ENCODE measurements at places on chromosomes 4 and X.

DNA sequence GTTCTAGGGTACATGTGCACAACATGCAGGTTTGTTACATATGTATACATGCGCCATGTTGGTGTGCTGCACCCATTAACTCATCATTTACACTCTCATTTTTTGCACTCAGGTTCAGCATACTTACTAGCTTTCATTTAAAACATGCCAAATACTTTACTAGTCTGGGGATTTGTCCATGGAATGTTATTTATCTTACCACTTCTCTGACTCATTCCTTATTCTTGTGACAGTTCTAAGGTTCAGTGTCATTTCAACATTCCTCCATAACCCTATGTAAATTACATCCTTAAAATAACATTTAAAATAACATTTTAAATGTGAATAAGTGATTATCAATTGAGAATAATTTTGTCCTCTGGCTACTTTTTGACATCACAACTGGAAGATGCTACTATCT lies 19.5 kb upstream of the SYTL5 start:
- no peak for DNase-seq

GRCh38 chr4:143188136-143189088 lies 3.7 kb downstream of the USP38 start:
- no peak for DNase-seq

GRCh38 chr4:87392183-87392582 lies 1.2 kb upstream of the HSD17B11 start:
- no peak for DNase-seq

DNA sequence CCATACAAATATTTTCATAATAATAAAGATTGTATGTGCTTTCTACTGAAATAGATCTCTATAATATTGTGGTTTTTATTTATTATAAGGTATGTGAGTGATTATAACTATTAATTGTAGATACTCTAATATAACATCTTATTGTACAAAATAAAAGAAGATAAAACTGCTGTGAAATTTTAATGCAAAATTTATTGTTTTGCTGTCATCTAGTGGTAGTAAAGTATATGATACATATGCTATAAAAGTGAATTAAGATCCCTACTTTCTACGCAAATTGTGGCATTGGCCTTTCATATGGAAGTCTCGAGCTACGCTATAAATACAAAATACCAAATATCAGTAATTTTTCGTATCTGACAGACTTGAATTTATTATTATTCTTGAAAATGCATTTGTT lies 19.3 kb downstream of the YIPF7 start:
- no peak for DNase-seq

- DNase-seq: no peak
These were observed 19.3 kb downstream of the JAKMIP1 start for GRCh38 chr4:6180841-6181631.

DNA sequence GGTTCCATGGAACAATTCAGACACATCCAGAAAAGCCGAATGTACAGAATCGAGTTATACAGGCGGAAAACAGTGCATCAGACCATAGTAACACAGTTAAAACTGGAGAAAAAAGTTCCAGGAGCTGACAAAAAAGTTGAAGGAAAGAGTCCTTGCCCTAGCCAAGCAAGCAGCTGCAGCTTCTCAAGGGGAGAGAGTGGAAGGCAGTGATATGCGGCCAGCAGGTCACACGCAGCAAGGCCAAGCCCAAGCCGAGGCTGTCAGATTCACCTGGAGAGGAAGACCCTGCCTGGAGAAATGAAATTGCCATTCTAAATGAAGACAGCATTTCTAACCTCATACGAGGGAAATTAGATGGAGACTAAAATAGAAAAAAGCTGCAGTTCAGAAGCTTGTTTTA lies 55.8 kb downstream of the RGS12 start:
- DNase-seq: no peak

GRCh38 chr4:129239088-129239487 lies 143.1 kb downstream of the C4orf33 start:
- DNase-seq: no peak

GRCh38 chr4:86894455-86894854 lies 2.2 kb upstream of the C4orf36 start:
- no peak for DNase-seq

DNA sequence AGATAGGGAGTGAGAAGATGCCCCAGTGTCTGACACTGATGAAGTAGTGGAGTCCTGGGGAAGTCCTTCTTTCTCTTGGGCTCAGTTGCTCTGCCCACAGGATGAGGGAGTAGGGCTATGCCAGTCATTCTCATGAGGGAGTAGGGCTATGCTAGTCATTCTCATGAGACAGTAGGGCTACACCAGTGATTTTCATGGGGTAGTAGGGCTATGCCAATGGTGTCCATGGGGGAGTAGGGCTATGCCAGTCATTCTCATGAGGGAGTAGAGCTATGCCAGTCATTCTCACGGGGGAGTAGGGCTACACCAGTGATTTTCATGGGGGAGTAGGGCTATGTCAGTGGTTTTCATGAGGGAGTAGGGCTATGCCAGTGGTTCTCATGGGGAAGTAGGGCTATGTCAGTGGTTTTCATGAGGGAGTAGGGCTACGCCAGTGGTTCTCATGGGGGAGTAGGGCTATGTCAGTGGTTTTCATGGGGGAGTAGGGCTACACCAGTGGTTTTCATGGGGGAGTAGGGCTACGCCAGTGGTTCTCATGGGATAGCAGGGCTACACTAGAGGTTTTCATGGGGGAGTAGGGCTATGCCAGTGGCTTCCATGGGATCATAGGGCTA lies 43.3 kb upstream of the SOD3 start:
- no peak for DNase-seq

DNA sequence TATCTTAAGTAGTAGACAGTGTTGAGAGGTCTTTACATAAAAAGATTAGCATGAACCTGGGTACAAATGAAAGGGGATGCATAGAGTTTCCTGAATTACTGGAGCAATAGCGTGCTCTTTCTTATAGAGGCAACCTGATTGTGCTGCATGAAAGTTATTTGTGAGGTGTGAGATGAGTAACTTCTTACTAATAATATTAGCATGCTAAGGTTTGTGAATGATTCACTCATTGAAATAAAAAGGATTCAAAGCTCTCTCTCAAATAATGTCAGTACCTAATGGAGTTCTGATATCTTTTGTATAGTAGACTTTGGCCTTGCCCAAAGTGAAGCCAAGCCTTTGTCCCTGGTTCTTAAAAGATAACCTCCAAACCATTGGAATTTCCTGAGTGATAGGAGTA lies 131.0 kb upstream of the CXXC4 start:
- no peak for DNase-seq

- no peak for DNase-seq
These were observed 28.1 kb downstream of the ANK2 start for GRCh38 chr4:113077575-113077974.

GRCh38 chr4:107548211-107548905 lies 171.7 kb downstream of the PAPSS1 start:
- DNase-seq: no peak

- DNase-seq: peak; percentile 45
These were observed 867 bp downstream of the TIFA start for GRCh38 chr4:112284662-112285411.

DNA sequence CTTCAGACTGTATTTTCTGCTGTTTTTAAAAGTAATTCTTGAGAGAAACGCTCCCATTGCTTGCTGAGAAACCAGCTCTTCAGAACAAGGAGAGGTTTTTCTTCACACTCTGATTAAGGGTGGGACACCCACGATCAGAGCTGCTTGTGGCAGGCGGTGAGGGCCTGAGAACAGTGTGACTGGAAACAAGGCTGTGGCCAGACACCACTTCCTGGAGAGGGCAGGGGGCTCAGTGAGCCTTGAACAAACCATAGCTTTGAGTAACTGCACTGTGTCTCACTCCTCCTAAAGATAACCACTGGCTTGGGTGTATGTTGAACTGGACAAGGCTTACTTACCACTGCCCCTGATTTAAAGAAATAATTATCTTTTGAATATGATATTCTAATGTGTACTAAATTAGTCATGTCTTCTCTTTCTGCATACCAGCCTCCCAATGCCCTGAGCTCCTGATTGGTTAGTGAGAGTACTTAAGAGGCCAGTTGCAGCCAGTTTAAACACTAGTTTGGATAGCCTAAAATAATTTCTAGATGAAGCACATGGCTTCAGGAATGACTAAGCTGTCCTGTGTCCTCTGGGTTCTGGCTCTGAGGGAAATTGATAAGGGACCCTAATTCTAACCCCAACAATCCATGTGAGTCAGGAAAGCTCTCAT lies 3.7 kb upstream of the GPR82 start:
- DNase-seq: no peak

DNA sequence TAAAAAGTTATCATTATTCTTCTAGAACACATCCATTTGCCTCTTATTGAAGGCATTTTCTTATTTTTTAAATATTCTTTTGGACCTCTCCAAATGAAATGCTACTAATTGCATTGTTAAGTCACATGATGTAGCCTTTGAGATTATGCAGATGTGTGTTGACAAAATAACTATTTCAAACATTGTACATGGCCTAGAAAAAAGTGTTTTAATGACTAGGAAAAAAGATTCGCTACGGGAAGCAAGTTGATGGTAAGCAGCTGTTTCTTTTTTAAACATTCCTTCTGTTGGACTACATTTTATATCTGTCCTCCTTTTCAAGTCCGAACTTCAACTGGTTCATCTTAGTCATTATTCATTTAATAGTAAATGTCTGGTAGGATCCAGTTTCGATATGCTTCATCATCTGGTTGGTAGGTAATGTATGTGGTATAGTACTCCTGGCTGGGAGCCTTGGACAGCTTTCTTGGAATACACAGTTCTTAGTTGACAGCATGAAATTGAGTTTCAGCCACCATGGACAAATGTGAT lies 34.3 kb upstream of the GUCY1A1 start:
- DNase-seq: no peak

GRCh38 chr4:34010751-34011519 lies 2233.4 kb downstream of the ARAP2 start:
- DNase-seq: no peak

DNA sequence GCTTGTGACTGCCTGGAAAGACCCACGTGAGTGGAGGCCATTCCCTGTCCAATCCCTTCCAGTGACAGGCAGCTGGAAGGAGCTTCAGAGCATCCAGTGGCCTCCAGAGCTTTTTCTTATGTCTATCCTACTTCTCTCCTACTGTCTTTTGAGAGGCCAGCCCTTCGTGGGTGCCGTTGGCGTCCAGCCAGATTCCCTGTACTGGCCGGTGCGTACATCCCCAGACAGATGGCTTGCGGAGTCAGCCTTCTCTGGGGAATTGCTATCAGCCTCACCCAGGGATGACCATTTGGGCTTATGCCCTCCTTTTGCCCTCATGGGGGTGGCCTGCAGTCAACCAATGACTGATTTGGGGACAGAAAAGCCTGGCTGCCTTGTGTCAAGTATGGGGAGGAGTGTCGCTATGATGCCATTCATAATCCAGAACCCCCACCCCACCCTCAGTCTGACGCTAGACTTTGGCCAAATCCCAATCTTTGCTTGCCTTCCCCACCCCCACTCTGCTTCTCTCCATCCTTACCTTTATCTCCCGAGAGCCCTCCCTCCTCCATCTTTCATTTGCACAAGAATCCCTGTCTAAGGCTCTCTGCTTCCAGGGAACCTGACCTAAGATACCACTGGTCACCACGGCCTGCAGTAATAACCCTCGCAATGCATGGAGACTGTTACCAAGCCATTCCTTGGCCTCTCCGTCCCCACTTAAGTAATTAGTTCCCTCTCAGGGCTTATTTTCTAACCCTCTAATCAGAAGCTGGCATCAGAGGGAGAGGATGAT lies 150.3 kb upstream of the BCOR start:
- no peak for DNase-seq

GRCh38 chrX:38426785-38427184 lies 74.4 kb downstream of the OTC start:
- DNase-seq: no peak

DNA sequence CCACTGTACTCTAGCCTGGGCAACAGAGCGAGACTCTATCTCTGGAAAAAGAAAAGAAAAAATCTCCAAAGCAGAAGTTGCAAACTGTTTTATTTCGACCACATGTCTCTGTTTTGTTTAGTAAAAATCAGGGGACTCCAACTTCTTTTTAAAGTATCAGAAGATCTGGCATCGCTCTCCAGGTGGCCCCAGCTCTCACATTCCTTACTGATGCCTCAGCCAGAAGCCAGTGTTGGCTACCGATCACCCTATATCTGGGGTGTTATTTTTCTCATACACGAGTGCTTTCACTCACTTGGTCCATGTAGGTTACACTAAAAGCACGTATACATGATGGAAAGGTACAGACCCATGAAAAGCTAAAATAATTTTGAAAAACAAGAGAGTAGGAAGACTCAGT lies 8.3 kb downstream of the MPP1 start:
- no peak for DNase-seq

DNA sequence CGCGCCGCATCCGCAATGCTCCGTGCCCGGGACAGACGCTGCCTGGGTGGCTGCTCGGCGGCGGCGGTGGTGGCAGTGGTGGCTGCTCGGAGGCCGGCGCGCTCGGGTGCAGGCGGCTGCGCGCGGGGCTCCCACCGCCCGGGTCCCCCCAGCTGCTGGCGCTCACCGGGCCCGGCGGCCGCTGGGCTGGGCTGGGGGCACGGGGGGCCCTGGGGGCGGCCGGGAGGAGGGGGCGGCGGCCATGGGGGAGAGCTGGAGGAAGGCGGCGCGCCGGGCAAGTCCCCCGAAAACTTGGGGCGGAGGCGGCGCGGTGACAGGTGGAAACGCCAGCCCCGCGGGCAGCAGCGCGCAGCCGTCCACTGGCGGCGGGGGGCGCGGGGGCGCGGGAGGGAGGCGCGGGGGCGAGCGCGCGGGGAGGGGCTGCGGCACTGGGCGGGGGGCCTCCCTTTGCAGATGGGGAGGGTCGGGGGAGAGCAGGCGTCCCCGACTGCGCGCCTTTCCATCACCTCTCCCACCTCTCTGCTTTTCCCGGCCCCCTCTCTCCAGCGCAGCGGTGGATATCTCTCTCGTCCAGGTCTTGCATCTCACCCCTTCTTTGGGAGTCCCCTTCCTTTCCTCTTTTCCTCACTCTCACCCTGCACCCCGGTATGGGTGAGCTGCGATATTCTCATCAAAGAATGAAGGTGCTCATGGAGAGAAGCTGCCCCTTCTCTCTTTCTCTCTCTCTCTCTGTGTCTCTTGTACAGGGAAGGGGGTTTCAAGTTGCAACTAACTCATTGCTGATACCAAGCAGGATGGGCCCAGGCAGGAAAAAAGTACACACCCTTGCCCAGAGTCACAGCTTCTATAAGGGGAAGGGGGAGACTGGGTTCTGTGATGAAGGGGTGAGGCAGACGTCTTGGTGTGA lies 83.7 kb upstream of the DHRSX start:
- DNase-seq: peak; percentile 83

DNA sequence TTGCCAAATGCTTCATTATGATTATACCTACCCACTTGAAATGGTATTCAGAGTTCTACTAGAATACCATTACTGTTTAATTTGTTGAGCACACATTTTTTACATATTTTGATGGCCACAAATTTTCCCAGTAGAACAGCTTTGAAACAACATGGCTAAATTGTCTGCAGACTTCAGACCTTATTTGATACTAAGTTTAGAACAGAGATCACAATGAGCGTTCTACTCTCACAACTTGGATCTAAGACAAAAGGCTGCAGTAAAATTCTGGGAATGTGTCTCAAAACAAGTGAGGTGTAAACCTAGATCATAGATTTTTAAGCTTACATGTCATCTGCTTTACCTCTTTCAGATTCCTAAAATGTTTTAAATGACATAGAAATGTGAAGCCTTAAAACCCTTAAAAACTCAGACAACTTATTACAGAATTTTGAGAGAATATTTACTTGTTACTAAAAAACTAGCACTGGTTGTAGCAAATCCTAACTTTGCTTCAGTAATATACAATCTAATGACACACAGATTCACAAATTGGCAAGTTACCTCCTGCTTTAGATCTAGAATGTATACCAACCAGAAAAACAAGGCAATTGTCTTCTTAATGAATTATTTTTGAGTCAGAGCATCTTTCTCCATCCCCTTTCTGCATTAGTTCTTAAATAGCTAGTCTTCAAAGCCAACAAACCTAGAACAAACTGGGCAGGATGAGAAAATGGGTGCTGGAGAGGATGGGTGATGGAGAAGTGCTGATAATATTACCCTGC lies 243.3 kb downstream of the SLC7A11 start:
- DNase-seq: no peak

Measured in D341Med (cell line).